Right hindlimb (tissue), 1 donor: ENCODE measurements at places on chromosomes 11 and 22.

- DNase-seq: no peak
Observed at GRCh38 chr11:15198284-15198683, 83.6 kb downstream of the INSC start.

DNA sequence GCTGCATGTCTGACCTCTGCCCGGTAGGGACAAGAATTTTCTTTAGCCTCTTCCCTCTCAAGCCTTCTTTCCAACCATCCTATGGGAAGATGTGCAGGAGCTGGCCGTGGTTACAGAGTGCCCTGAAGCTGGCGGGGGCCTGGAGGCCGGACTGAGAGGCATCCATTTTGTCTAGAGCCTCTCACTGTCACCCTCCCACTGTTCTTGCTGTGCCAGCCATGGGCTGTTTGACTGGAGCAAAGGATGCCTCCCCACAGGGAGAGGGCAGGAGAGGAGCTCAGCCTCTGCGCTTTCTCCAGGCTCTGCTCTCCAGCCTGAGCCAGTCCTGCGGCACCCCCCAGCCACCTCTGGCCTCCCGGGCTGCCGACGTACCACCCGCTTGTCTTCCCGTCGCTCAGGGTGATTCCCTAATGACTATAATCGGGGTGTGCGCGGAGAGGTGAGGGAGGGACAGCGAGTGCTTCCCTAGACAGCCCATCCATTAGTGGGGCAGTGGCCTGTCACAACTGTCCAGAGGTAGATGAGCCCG, 123.8 kb downstream of the NECTIN1 start:
- DNase-seq: no peak

DNA sequence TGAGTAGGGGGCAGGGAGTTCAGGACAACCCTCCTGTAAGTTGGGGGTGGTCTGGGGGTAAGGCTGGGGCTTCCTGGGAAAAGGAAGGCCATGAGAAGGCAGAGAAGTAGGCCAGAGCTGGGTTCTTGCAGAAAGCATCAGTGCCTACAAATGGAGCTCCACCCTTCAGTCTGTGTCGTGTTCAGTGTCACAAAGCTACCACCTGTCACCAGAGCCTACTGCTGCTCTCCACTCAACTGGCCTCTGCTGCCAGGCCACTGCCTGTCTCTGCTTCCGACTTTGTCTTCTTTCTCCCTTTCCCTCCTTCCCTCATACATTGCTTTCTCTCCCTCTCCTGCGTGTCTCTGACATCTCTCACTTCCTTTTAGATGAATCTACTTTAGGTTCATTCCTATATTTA, 3.4 kb upstream of the WBP2NL start:
- DNase-seq: no peak

GRCh38 chr22:37905534-37906363, at the start of gene MICALL1:
MICALL1 (plus strand) TSS chr22:37906297; CDS start chr22:37906423, 126 bp downstream.
- DNase-seq: peak; percentile 77

DNA sequence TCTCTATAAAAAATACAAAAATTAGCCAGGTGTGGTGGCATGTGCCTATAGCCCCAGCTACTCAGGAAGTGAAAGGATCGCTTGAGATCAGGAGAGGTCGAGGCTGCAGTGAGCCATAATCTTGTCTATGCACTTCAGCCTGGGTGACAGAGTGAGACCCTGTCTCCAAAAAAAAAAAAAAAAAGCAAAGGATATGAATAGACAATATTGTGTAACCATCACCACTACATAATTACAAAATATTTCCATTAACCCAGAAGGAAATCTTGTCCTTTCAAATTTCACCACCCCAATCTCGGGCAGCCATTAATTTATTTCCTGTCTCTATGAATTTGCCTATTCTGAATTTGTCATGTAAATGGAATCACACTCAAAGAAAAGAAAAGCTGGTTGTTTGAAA, 21.2 kb downstream of the RSF1 start:
- no peak for DNase-seq

DNA sequence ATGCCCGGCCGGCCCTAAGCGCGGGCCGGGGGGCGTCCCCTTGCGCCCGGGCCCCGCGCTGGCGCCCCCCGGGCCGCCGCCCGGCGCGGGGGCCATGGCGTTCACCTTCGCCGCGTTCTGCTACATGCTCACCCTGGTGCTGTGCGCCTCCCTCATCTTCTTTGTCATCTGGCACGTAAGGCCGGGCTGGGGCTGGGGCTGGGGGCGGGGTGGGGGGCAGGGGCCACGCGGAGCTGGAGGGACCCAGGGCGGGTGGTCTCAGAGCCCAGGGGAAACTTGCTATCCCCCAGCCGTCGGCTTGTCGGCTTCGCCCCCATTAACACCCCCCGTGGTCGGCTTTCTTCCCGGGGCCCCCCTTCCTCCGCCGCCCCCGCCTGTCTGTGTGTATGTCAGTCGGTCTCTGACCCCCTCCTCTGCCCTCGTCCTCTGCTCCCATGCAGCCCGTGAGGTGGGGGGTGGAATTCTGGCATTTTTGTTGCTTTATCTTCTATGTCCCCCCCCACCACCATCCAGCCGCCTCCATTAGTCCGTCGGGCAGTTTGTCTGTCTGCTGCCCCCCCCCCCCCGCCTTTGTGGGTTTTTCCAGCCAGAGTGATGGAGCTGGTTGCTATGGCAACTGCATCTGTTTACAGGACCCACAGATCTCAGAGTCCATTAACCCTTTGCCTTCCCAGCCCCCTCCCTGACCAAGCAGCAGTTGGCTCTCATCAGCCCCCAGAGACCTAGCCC, 552 bp downstream of the CNIH2 start:
- peak; percentile 37 for DNase-seq

DNA sequence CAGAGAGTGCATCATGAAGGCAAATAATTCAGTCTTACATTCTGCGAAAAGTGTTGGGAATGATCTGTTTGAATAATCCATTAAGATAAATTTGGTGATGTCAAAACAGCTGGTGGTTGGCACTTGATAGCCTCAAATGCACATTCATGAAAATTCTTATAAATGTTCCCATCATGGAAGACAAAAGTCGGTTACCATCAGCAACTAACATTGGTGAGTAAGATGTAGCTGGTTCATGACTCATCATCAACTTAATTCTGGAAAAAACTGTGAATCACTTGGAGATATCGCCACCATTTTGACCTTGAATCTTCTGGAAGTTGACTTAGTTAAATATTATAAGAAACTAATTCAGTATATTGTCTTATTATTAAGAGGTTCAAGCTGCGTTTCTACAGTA, 11.2 kb downstream of the CRYBB1 start:
- DNase-seq: no peak

- DNase-seq: no peak
Observed at GRCh38 chr11:20760811-20761210, 91.4 kb downstream of the NELL1 start.

DNA sequence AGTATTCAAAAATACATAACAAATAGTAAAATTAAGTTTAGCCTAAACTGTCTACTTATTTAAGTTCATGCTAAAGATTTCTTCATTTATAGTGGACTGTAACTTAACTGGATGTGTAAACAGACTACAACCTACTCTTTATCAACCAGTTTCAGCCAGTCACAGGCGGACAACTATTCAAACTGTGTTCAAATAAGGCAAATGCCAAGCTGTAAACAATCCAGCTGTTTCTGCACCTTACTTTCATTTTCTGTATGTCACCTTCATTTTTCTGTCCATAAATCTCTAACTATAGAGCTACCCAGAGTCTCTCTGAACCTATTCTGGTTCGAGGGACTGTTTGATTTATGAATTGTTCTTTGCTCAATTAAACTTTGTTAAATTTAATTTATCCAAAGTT, 992.8 kb downstream of the DLG2 start:
- DNase-seq: no peak

DNA sequence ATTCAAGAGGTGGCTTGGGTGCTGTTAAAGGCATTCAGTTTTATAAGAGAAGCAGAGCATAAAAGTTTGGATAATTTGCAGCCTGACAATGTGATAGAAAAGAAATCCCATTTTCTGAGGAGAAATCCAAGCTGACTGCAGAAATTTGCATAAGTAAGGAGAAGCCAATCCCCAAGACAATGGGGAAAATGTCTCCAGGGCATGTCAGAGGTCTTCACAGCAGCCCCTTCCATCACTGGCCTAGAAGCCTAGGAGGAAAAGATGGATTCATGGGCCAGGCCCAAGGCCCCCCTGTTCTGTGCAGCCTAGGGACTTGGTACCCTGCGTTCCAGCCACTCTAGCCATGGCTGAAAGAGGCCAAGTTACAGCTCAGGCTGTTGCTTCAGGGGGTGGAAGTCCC, 207.3 kb downstream of the METTL15 start:
- DNase-seq: no peak

DNA sequence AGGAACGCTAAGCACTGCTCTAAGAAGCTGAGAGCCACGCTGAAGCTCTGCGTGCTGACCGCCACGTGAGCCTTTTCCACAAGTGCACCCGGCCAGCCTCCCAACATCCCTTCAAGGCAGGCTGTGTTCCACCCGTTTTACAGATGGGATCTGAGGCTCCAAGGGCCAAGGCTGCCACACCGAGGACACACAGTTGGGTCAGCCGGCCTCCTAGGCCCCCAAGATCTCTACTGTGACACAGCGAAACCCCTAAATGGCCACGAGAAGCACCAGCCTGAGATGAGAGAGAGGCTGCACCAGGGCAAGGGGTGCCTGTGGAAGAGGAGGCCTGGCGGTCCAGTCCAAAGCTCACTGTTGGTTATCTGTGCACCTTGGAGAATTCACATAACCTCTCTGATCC, 11.8 kb upstream of the CD5 start:
- DNase-seq: no peak

GRCh38 chr11:47987781-47988180, 7.4 kb downstream of the PTPRJ start:
- no peak for DNase-seq

DNA sequence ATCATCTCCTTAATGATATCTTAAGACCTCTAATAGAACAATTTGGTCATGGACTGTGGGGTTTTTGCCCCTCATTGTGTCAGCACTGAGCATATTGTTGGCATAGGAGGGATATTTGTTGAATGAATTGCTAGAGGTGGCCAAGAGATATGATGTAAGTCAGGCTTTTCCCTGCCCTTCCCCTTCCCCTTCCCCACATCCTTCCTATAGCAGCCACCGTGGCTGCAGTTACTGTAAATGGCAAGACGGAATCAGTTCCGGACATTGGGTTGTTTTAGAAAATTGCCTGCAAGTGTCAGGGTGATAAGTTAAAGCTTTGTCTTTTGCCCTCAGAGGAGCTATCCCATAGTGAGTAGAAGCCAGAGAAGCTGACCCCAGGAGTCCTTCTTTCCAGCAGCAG, 23.0 kb downstream of the LIMK2 start:
- no peak for DNase-seq

DNA sequence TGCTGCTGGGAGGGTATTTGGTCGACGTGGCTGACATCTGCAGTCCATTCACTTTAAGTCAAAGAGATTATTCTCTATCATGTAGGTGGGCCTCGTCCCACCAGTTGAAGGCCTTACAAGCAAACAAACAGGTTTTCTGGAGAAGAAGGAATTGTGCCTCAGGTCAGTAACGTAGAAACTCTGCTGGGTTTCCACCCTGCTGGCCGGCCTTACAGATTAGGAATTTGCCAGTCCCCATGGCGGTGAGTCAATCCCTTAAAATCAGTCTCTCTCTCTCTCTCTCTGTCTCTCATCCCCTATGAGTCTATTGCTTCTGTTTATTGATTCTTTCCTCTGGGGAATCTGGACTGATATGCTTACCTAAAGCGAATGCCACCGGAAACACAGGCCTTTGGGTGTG, 75.4 kb upstream of the FGF3 start:
- no peak for DNase-seq

DNA sequence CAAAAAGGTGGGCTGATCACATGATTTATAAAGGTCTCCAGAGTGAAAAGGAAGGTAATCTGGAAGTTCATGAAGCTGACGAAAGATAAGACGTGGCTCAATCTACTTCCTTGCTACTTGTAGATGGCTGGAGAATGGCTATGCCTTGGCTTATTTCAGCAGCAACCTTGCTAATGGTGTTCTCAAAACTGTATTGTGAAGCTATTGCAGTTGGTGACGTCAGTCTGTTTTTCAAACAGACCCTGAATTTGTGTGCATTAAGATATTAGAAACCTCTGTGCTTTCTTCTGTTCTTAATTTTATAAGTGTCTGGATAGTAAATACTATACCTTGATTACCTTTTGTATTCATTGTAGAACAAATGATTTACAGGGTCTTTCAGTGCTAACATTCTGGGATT, 58.3 kb upstream of the C11orf87 start:
- DNase-seq: no peak

DNA sequence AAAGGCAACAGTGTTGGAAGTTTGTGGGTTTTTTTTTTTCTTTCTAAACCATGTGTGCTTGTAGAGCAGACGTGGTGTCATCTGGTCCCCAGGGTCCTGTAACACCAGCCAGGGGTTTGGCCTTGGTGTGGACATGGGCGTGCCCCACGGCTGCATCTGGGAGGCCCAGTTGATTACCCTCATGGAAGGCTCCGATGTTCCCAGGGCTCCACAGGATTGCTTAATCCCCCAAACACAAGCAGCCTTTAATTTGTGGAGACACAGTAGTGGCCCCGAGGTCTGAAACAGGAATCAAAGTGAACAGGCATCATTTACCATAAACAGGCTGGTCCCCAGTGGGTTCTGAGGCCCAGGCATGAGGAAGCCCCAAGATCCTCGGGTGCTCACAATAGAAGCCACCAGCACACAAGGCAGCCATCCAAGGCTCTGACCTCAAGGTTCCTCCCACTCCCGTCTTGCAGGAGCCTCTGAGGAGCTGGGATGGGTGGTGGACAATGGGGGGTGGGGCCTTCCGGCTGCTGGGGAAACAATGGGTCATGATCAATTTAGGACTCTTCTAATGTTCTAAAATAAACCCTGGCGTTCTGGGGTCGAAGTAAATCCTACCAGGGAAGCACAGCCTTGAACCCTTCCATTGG, 115.0 kb upstream of the CD82 start:
- DNase-seq: peak; percentile 50

DNA sequence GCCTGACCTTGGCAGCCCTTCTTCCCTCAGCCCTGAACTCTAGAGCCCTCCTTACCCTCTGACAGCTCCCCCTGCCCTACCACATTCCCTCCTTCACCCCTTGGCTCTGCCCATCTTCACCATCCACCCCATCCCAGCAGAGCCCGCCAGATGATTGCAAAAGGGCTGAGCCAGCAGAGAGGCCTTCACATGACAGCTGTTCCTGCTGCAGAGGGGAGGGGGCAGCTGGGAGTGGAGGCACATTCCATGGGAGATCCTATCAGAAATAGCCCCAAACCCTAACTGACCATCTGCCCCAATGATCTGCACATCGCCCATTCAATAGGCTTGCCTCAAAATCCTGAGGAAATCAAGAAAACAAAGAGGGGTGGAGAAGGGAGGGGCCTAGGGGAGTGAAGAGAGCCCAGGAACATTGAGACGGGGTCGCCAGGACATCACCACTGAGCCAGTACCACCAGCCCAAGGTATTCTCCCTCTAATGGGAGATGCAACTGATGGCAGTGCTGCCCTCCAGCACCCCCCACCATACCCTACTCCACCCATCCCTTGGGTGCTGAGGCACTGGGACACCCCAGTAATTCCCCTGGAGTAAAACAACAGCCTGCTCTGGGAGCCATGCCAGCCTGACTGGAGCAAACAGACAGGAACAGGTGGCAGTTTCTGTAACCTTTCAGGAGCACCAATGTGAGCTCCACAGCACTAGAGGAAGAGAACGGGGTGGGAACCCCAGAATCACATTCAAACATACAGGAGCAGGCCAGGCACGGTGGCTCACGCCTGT, 8.0 kb upstream of the AHNAK start:
- peak; percentile 76 for DNase-seq
